ENCODE measurements at places on chromosomes 1 and 21. TPM values are rescaled to one million over a fixed set of nuclear protein-coding genes. Genes with fewer than 3 reads are reported as not detected.
A peak's percentile ranks its signal among the peaks of the same experiment; 100 is the strongest.

DNA sequence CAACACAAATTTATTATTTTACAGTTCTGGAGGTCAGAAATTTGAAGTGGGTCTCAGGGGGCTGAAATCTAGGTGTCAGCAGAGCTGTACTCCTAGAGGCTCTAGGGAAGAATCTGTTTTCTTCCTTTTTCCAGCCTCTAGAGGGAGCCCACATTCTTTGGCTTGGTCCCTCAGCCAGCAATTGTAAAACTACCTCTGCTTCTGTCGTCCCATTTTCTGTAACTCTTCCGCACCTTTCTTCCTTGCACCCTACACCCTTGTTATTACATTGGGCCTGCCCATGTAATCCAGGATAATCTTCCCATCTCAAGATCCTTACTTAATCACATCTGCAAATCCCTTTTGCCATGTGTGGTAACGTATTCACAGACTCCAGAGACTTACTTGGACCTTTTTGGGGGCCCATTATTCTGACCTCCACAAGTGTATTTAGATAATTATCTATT lies 24.8 kb upstream of the THEM4 start:
- DNase-seq = no peak

DNA sequence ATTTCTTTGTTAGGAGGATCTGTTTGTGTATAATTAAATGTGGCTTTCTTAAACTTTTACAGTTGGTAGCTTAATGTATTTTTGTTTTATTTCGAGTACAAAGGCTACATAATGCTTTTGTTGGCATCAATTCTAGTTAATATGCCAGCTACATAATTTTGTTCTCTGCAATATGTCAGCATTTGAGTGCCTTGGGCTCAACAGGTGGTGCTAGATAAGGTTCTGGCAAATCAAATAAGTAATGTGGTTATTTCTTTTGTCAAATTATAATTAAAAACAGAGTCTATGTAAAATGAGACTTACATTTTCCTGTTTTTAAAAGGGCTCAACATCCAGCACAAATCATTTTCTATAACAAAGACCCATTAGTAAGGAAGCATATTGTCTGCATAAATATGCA lies 410.6 kb upstream of the NR5A2 start:
- no peak for DNase-seq

DNA sequence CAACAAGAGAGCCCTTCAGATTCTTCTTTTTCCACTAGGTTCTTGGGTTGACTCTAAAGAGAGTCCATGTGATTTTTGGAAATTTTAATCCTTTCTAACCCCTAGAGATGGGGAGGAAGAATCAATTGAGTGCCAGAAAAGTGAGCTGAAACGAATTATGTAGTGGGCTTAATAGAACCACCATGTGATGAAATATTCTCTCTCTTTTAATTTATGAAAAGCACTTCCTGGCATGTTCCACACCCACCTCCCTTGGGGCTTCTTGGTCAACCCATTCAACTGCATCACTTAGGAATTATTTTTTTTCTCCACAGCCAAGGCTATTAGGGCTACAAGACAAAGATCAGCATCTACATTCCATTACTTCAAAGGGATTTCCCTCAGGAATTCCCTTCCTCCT lies 79.6 kb downstream of the ZC3H11B start:
- peak; percentile 69 for DNase-seq

GRCh38 chr1:8014381-8014988 lies 11.6 kb downstream of the ERRFI1 start:
- no peak for DNase-seq

DNA sequence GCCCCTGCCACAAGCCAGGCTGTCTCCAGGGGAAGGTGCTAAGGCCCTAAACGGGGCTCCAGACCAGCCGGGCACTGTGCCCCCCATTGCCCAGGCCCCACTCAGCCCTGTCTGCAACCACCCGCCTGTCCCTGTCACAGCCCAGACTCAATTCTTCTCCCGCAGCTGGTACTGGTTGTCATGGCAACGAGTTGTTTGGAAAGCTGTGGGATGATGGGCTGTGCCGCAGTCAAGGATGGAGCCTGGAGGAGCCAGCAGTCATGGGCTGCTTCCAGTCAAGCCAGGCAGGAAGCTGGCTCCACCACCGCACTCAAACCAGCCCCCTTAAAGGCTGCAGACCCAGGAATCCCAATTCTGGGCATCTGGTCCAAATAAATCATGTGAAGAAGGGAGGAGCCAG lies 4.2 kb downstream of the SPOCD1 start:
- DNase-seq = no peak

DNA sequence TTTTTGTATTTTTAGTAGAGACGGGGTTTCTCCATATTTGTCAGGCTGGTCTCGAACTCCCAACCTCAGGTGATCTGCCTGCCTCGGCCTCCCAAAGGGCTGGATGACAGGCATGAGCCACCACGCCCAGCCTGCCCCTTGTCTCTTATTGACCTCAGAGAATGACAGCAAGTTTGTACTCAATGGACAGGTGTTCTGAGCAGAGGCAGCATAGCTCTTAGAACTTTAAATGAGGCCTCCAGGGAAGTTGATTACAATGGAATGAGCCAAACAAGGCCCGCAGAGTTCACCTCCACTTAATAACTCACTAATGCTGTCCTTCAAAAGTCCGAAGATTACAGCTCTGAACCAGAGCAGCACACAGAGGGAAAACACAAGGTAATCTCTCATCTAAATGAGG lies 10.9 kb downstream of the TMPRSS2 start:
- DNase-seq = no peak

GRCh38 chr1:109613361-109614147 lies 5.9 kb downstream of the GNAT2 start:
- DNase-seq = no peak

DNA sequence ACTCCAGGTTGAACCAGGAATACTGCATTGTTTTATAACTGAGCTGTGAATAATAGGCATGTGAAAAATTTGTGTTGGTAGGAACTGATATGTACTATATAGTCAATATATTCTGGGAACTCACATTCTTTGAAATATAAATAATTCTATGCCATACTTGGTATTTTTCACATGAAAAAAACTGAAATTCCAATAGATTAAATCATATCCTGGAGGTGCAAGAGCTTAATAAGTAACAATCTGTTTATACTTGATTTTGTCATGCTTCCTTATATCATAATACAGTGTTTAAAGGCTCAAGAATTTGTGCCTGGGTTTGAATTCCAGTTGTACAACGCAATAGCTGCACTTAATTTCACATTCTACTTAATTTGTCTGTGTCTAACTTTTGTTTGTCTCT lies 387.0 kb downstream of the USP25 start:
- DNase-seq = no peak

Gene LRRC8C
- polyA plus RNA-seq = 1.2 TPM

Measured in sigmoid colon (tissue), 7 donors.